Natural killer cell (primary cell): ENCODE measurements at places on chromosomes 7 and 10.

GRCh38 chr7:142231716-142232115, 26.1 kb downstream of the PRSS58 start:
- DNase-seq, result no peak

DNA sequence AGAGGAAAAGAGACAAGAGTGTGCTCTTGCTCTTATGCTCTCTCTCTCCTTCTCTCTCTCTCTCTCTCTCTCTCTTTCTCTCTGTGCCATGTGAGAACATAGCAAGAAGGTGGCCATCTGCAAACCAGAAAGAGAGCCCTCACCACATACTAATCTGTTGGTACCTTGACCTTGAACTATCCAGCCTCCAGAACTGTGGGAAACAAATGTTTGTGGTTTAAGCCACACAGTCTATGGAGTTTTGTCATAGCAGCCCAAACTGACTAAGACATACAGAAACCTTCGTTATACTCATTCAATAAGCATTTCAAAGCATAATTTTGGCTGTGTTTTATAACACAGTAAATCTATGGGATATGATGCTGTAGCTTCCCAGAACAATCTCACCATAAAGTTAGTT, 56.4 kb upstream of the PLPP4 start:
- DNase-seq, result no peak

DNA sequence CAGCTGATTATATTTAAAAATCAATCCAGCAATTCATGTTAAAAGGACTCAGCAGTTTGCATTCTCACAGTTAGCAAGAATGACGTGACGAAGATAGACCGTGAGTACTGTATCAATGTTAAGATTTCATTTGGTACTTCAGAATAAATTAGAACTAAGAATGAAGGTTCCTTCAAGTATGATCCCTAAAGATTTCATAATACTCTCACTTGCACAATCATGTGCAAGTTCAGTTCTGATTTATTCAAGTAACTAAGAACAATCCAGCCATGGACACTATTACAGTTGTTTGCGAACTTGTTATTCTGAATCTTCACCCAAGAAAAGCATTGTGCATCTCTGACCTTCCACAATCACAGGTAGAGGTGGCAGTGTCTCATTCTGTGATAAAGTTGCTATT, 7.7 kb downstream of the RHEB start:
- DNase-seq, result no peak

DNA sequence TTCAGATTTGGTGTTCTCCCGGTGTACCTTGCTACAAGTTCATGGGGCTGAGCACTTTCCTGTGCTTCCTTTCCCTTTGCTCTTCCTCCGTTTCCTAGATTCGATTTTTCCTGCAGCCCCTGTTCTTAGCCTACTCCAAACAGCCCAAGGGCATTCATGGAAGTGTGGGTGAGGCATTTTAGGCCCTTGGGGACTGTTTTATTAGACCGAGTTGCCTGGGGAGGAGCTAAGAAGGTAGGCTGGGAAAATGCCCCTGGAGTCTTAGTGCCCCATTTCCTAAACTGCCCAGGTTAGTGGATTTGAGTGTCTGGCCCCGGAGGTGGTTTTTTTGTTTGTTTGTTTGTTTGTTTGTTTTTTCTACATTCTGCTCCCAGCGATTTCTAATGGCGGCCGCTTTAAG, 1.8 kb downstream of the LRMDA start:
- no peak for DNase-seq

GRCh38 chr7:119640861-119641260, 632.1 kb upstream of the KCND2 start:
- no peak for DNase-seq

DNA sequence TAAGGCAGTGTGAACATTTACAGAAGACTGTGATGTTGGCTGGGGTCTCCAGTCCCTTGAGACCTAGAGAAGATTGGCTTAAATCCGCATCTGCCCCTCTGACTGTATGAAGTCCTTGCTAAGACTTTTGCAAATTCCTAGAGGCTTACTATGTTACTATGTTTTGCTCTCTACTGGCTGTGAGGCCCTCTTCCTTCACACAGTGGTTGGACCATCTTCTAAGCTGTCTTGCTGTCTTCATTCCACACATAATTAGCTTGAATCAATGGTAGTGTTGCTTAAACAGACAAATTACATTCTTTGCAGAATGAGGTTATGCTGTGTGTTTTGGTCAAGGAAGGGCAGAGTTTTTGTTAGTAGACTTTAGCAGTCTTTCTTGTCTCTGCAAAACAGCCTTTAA, 658.0 kb downstream of the TYW1 start:
- no peak for DNase-seq

DNA sequence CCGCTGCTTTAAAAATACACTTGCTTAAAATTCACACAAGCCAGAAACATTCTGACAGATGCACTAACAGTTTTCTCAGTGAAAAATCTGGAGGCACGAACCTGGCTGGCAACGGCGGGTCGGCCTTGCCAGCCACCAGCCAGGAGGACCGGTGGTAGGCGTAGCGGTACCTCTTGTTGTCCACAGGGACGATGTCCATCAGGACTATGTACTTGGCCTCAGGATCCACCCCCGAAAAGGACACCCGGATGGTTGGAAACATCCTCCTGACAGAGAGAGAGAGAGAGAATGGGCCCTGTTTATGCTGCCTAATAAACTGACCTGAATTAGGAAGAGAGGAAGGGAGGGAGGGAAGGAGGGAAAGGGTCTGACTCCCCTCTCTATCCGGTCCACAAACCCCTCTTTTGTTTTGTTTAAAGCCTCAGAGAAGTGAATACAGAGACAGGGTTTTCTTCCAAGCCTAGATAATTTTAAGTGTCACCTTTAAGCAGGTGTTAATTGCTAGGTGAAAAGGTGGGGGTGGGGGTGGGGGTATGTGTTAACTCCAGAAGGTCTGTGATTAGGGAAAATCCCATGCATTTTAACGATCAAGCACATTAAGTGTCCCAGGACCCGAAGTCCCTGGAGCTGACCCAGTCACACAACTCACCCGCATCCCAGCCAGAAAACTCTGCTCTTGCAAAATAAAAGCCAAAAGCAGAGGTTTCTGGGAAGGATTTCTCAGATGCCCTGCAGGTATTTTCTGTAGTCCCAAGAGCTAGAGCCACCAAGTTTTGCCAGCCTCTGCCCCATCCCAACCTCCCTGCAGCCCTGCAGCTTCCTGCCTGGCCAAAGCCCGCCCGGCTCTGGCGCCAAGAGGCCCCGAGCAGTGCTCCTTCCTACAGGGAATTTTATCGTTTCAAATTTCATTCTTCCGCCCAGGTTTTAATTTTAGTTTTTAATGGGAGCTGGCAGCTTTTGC, 5.0 kb downstream of the TBX20 start:
- DNase-seq, result no peak

- no peak for DNase-seq
These were observed 282.3 kb upstream of the KAT6B start for GRCh38 chr10:74544106-74544505.

DNA sequence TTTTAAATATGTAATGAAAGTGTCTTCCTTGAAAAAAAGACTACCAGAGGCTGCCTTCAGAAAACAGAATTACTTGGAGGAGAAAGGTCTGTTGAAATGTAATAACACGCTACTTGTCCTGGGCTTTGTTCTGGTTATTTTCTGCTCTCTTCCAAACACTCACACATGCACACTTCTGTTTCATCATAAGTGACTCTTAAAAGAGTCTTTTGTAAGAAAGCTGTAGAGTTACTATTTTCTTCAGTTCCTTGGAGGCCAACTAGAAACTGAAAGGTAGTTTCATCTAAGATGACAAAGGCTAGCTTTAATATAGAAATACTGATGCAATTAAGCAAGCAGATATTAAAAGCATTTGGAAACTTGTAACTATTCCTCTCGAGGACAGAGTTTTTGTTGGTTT, 39.1 kb downstream of the TASOR2 start:
- no peak for DNase-seq
